ENCODE measurements at places on chromosomes 5 and 9.
A peak's percentile ranks its signal among the peaks of the same experiment; 100 is the strongest.

GRCh38 chr9:26163931-26164330, 485.7 kb upstream of the TUSC1 start:
- no peak for DNase-seq

- DNase-seq, result no peak
Measured at GRCh38 chr5:3905031-3905430, 309.4 kb downstream of the IRX1 start.

DNA sequence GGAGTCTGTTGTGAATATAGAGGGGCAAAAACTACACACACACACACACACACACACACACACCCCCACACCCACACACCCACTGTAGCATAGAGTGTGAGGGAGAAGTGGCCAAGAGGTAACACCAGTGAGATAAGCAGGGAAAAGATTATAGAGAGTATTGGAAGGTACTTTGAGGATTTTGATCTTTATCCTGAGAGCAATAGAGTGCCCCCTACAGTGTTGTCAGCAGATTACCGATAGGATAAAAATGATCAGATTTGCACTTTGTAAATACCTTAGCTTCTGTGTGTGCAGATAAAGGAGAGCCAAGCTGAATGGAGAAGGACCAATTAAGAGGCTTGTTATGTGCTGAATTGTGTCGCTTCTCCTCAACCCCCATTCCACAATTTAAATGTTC, 32.3 kb downstream of the ERCC6L2 start:
- no peak for DNase-seq

DNA sequence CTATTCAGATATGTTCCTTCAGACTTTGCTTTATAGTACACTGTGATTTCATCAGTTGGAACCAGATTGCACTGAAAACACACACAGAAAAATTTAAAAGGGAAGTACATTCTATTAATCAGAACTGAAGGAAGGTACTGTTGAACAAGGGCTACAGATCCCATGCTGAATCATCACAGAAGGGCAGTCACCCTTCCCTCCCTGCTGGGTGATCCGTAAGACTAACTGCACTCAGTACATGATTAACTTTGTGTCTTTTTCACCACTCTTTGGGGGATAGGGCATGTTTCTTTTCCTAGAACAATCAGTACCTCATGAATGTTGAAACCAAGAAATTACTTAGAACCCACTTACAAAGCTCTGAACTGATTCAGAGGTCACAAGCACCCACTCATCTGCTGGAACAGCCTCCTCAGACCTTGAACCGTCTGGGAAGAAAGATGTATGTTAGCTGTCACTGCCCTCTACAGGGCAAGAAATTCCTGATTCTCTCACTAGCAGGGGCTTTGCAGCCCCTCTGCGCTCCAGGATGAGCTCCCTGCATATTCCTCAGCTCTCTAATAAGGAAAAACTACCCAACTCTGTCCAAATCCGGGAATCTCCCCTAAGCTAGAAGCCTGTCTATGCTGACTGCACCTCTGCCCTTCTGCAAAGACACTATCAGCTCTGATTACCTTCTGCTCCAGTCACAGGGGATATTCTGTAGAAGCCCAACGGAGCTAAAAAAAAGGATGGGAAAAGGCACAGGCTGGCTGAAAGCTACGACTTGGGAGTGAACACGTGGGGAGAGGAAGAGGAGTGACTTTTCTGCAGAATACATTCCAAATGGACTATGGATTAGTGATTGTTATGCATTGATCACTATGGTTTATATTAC, 51.0 kb downstream of the IARS1 start:
- DNase-seq, result peak; percentile 78

- no peak for DNase-seq
Measured at GRCh38 chr5:15069407-15069905, 197.9 kb upstream of the ANKH start.

GRCh38 chr5:33231935-33232334, 208.8 kb upstream of the TARS1 start:
- DNase-seq, result peak; percentile 41

DNA sequence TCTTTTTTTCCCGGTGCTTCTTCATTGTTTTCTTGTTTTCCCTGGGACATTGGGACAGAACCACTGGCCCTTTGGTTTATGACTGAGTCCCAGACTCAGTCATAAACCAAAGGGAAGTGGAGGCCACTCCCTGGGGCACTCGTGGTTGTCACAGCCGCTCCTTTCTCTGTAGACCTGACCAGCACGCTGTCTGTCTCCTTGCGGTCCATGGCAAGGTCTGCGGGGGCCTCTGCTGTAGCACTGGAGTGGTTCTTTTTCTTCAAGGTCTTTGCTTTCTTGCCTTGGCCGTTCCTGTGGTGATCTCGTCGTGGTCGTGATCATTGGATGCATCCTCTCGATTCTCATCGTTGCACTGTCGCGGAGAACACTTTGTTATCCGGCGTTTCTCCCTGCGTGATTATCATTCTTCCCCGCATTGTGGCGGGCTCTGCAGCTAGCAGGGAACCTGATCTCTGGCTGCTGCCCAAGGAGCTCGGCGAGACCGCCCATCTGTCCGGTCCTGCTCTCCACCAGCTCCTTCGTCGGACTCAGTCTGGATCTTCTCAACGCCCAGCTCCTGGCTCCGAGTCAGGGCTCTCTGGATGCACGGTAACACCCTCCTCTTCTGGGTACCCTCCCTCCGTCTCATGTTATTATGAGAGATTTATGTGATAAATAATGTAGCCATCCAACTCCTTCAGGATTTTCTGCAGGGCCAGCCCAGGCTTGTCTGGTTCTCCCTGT, 43.5 kb upstream of the MPDZ start:
- no peak for DNase-seq

GRCh38 chr5:92527311-92528078, 1053.5 kb downstream of the NR2F1-AS1 start:
- DNase-seq, result peak; percentile 36

- no peak for DNase-seq
Measured at GRCh38 chr5:167525004-167525403, 766.4 kb upstream of the WWC1 start.

DNA sequence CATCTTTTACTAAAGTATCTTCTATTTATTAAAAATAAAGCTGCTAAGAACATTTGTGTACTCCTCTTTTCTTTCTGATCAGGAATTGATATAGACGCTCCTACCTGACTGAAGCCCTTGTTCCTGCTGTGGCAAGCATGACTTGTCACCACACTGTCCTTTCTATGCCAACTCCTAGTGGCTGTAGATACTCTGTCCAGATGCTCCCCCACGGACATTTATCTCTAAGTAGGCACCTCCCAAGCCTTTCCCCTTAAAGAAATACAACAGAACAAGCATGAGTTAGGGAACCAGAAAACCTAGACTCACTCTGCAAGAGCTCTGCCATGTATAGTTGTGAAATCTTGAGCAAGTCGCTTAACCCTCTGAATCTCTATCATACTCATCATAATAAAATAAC, 53.2 kb downstream of the FAM114A2 start:
- no peak for DNase-seq

- no peak for DNase-seq
Measured at GRCh38 chr9:68904454-68904853, 109.5 kb downstream of the PRKACG start.

GRCh38 chr9:117135501-117136098, 279.3 kb downstream of the ASTN2 start:
- no peak for DNase-seq

DNA sequence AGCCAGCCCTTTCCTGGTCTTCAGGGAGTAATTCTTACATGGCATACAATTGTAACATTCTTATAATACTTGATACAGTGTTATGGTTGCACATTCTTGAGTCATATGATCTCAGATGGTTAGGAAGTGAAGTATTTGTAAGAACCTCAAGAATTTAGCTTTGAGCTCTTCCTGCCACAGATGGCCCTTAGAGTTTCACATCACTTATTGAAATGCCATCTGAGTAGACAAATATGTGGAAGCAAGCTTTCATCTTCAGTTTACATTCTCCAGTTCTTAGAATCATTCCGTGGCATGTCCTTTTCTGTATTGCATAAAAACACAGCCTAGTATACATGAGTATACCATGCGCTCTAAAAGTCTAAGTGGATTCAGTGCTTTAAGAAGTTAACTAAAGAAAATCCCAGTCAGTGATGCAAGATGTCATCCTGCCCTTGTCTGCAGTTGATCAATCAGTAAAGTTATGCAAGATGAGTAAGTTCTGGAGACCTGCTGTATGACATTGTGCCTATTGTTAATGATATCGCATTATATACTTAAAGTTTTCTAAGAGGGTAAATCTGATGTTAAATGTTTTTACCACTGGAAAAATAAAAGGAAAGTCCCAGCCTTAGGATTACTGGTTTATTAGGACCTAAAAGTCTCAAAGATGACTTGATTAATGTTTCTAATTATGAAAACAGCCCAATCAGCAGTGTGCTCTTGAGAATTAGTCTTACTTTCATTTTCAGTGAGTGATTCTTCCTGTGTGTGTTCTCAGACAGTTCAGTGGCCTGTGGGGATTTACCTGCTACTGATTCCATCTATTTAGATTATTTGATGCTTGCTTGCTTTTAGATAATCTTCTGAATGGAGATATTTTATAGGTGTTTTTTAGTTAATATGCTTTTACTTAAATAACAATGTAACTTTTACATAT, 29.4 kb downstream of the RHOBTB3 start:
- DNase-seq, result peak; percentile 99

DNA sequence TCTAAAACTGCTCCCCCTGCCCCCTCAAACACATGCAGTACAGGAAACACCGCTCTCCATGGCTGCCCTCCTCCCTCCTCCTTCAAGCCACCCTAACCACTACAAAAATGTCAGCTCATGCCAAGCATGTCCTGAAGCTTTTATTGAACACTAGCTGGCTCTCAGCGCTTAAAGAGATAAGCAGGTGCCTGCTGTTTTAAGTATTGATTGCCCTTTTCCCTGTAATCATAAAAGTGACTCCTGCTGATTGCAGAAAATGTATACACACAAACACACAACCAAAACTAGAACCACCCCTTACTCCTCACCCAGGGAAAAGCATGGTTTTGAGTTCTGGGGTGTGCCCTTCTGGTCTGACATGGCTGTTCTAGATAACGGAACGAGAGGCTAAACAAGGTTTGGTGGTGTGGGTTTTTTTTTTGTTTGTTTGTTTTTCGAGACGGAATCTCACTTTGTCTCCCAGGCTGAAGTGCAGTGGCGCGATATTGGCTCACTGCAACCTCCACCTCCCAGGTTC, 3.7 kb upstream of the UCK1 start:
- DNase-seq, result no peak

DNA sequence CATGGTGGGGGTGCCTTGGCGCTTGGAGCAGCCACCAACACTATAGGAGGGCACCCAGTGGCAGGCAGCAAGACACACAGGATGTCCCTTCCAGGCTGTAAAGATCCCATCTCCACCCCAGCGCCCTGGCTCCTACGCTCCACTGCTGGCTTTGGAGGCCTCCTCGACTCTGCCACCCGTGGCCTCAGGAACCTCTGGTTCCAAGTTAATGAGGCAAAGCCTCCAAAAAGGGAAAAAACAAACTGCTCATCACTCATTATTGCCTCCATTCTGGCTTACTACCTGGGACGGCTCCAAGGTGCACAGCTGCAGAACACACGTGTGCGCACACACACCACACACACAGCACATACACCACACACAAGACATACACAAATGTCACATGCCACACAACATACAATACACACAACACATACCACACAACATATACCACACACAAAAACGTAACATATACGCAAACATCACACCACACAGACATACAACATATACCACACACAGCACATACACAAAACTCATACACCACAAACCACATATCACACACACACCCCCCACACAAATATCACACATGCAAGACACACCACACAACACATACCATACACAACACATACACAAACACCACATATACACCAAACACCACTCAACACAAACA, 45.3 kb downstream of the ROR2 start:
- DNase-seq, result no peak

DNA sequence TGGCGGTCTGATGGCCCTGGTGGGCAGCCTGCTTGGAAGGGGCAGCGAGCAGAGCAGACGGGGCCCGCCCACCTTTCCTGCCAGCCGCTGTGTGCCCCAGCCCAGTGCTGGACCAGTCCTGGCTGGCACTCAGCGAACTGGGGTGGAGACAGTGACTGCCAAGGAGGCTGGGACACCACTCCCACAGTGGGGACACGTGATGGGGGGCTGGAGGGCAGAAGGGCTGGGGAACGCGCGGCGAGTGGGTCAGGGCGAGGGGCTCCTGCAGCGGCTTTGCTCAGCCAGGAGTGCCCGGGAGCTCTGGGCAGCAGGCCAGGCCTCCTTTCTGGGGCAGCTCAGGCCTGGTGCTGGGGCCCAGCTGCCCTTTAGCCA, 19.5 kb downstream of the NCS1 start:
- DNase-seq, result no peak

DNA sequence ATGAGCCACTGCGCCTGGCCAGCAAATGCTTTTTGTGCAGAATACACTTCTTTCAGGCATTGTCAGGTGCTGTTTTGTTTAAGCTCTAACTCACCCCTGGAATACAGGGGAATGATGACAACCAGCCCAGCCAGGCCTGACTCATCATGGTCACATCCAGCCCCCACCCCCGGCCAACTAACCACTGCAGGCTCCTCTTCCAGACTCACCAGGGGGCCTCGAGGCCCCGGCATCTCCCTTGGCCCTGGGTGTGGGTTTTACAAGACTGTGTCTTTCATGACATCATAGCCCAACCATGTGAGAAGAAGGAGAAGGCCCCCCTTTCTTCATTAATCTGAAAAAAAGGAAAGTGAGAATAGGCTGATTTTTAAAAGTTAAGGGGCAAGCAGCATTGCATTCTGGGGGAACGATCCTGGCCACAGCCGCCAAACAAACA, 35.5 kb downstream of the OLFML2A start:
- DNase-seq, result peak; percentile 99
